ENCODE measurements at places on chromosomes 7 and 10.

DNA sequence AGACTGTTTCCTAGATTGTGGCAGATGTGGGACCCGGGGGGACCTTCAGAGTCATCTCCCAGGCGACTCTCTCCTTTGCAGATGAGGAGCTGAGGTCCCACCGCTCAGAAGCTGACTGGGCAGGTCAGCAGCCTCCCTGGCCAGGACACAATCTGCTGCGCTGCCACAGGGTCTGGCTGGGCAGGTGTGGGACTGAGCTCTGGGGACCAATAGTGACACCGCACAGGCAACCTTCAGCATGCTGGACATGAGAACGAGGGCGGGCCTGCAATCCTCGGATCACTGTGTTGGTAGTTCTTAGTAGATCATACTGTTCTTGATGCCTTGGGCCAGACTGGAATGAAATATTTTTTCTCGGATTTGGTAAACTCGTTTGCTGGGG lies 20.5 kb upstream of the CRYGN start:
- no peak for DNase-seq

DNA sequence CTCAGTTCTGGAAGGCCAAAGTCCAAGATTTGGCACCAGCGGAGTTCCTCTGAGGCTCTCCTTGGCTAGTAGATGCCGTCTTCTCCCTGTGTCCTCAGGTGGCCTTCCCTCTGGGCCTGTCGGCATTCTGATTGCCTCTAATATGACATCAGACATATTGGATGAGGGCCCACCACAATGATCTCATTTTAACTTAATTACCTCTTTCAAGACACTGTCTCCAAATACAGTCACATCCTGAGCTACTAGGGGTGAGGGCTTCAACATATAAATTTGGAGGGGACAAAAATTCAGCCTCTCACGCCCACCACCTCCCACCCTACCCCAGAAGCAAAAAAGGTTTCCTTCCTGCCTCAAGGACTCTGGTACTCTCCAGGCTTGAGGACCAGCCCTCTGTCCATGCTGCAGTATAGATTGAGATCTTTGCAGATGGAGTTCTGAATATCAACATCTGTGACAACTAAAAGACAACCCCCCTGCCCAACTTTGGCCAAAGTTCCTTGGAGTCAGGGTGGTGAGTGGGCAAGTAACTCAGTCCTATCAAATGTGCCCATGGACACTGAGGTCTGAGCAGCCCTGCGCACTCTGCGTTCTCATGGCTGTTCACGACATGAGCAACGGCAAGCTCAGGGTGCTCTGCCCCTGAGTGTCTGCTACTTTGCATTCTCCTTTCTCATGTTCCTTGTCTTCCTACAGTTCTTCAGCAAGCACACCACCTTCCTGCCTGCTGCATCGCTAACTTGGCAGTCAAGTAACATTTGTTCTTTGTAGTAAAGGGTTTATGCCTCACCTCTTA lies 11.5 kb downstream of the TMEM176B start:
- DNase-seq: no peak

DNA sequence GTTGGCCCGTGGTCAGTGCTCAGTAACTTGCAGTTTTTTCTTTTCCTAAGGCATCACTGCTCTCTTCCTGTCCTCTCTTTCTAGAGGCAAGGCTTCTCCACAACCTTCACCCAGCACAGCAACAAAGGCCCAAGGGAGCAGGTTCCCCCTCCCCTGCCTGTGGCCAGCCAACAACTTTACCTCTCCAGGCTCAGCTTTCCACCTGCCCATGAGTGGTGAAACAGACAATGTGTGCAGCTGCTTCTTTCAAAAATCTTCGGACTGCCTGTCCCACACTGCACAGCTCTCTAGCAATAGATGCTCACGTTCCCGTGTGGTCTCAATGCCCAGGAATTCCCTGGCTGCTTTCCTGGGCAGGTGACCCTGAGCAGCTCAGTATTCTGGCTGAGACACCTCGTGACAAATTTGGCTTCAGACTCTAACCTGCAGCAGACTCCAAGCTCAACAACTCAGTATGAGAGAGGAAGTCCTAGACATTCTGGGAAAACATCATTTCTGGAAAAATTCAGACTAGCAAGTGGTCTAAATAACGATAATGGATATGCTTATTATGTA lies 28.9 kb upstream of the TMEM72 start:
- no peak for DNase-seq

DNA sequence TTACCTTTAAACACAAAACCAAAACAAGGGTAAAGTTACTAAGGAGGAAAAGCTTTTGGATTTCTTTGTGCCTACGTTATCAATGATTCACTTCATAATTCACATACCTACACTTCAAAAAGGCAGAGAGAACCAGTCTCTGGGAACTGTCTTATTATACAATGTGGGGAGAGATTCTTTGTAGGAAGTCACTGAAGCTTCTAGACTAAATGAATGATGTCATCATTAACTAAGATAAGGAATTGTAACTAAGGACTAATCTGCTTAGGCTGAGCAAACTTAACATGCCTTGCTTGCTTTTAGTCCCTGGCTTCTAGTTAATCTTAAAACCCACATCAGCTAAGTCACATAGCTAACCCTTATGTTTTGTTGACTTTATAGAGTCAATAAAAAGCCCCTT lies 771.2 kb downstream of the NXPH1 start:
- DNase-seq: no peak

DNA sequence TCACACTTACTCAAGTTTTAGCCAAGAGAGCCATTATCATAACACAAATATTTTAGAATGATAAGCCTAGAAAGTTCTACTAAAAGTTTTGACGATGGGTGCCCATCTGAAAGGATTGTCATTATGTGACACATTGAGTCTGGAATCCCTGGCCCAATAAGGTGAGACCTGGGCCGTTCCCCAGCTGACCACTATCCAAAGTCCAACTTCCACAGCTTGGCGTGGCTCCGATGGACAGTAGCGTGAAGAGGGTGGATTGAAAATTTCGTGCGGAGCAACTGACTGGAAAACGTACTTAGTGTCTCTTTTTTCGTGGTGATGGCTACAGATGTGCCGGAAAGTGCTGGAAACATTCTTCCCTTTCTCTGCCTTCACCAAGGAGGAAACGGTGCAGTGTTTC lies 439.0 kb upstream of the ZMIZ1 start:
- no peak for DNase-seq

GRCh38 chr10:48691812-48692528 lies 7.3 kb downstream of the WDFY4 start:
- no peak for DNase-seq

GRCh38 chr7:196283-196682 lies 3.9 kb downstream of the FAM20C start:
- no peak for DNase-seq

- peak; percentile 10 for DNase-seq
Measured at GRCh38 chr10:20990604-20991003, 93.5 kb upstream of the NEBL start.

DNA sequence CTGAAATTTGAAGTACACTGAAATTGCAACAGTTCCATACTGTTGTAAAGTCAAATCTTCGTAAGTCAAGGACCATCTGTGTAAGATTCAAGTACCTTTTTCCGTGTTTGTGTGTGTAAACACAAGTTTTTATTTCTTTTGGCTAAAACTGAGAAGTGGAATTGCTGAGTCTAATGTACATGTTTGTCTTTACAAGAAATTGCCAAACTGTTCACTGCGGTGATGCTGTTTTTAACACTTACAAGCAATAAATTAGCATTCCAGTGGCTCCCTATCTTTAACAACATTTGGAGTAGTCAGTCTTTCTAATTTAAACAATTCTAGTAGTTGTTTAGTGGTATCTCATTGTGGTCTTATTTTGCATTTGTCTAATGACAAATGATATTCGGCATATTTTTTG lies 23.3 kb downstream of the CALD1 start:
- no peak for DNase-seq

GRCh38 chr7:42278344-42278743 lies 41.3 kb upstream of the GLI3 start:
- DNase-seq: no peak

DNA sequence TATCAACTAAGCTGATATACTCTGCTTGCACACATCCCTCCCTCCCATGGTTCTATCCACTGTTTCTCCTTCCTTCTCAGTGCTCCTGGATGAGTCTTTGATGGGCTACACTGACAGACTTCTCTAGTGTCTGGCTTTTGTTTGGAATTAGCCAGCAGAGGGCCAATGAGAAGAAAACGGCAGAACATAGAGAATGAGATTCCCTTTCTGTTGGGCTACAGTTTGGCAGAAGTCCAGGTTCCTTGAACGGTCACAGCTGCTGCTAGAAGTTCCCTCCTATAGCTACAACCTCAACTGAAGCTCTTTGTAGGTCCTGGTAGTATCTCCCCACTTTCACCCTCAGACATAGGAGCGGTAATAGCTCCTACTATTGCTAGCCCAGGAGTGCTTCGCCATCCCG lies 251.1 kb upstream of the LRRN3 start:
- no peak for DNase-seq

DNA sequence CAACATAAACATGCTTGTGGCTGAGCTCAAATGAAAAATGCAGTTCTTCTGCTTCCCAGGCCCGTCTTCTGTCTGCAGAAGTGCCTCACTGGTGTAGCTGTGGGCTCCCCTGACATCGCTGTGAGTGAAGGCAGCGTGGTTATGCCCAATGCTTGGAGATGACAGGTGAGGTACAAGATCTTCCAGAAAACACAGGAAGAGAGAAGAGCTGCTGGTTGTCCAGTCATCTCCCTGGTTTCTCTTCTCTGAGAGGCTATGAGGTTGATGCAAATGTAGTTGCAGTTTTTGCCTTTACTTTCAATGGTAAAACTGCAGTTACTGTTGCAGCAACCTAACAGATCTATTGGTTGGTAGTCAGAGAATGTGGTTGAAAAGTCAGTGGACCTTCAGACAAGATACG lies 223.6 kb downstream of the GATA3 start:
- no peak for DNase-seq

- no peak for DNase-seq
Measured at GRCh38 chr7:17242504-17242903, 55.9 kb upstream of the AHR start.

DNA sequence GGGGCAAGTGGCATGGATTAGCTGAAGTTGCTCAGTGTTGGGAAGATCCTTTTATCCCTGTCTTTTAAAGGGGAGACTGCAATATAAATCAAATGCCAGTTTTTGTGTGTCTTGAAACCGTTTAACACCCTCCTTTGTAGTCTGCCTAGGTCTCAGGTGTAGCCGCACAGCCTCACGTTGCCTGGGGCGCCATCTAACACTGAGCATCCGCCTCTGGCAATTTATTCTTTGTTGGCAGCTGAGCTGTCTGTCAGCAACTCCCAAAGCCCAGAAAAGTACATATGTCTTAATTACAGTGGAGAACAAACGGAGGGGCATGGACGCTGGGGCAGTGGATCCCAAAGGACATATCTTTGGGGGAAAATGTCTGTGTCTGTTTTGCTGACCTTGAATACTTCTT lies 254.7 kb downstream of the STK31 start:
- DNase-seq: no peak

- DNase-seq: peak; percentile 56
Measured at GRCh38 chr10:33376976-33377657, 42.6 kb upstream of the NRP1 start.

DNA sequence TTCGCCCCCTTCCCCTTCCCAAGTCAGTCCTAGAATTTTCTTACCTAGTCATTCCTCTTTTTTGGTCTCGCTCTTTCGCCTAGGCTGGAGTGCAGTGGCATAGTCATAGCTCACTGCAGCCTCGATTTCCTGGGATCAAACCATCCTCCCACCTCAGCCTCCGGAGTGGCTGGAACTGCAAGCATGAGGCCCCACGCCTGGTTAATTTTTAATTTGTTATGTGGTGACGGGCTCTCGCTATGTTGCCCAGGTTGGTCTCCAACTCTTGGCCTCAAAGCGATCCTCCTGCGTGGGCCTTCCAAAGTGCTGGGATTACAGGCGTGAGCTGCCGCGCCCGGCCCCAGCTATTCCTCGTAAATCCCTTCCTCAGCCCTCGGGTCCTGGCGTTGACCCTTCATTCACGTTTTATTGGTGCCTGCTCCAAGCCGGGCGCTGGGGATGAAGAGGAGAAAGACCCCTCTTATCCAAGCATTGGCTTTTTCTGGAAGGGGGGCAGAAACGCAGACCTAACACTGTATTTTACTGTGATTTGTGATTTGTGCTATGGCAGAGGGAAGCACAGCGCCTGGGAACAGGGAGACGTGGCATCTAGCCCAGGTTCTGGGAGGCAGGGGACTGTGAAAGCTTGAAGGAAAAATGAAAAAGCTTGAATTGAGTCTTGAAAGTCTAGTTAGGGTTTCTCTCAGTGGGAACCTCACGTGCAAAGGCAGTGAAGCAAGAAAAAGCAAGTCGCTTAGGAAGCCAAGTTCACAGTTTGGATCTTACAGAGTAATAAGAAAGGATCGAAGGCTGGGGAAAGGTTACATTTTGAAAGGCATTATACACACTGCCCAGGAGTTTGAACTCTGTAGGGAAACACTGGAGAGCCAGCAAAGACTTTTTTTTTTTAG lies 516 bp downstream of the ZNHIT1 start:
- DNase-seq: no peak

DNA sequence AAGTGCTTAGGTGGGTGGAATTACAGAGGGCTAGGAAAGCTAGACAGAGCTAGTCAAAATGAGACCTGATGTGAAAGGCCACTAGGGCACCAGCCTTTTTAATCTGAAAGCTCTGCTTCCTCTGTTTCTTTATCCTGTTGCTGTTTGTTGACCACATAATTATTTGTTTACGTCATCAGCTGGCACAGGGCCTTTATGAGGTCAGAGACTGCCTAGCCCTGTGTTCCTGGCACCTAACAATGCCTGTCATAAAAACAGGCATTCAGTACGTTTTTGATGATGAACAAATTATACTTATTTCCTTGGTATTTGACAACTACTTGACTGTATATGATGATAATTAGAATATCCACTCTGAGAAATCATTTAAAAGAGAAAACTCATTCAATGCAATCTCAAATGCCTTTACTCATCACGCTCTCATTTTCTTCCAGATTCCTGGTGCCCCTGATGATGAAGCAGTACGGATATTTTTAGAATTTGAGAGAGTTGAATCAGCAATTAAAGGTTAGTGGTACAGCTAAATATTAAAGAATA lies 26.0 kb downstream of the RBM17 start:
- DNase-seq: peak; percentile 44

DNA sequence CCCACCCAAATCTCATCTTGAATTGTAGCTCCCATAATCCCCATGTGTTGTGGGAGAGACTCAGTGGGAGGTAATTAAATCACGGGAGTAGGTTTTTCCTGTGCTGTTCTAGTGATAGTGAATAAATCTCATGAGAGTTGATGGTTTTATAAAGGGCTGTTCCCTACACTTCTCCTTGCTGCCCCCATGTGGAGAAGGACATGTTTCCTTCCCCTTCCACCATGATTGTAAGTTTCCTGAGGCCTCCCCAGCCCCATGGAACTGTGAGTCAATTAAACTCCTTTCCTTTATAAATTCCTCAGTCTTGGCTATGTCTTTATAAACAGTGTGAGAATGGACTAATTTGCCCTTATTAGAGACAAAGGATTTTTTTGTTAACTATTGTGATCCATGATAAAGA lies 48.5 kb upstream of the MKX start:
- no peak for DNase-seq
